HS-27A (cell line): ENCODE measurements at places on chromosomes 12 and 14.

DNA sequence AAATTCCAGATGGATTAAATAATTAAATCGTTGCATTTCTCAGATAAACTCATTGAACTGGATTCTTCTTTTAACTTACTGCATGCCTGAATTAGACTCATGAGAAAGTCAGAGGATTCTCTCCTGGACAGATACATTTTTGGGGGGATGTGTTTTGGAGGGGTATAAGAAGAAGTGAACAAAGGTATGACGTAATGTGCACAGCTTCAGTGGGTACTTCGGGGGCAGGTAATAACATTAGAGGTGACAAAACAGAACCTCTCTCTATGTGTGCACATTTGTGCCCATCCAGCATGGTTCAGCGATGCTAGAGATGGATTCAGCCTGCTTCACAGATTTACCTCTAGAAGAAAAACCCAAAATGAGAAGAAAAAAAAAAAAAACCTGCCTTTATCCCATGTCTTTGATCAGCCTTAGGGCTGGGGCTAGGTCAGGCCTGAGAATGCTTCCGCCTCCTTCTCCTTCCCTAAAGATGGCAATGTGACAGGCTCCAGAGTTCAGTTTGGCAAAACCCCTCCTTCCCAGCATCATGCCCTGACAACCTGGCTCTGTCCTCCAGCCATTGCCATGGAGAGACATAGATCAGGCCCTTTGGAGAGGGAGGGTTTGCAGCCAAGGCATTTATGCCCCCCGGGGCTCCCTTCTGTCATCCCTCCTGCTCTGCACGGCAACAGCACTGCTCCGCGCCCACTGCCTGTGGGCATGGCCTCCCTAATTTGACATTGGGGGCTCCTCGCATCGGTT lies 166.7 kb downstream of the KCNA5 start:
- DNase-seq, result no peak

GRCh38 chr14:78788467-78789360 lies 618.5 kb downstream of the NRXN3 start:
- no peak for DNase-seq

DNA sequence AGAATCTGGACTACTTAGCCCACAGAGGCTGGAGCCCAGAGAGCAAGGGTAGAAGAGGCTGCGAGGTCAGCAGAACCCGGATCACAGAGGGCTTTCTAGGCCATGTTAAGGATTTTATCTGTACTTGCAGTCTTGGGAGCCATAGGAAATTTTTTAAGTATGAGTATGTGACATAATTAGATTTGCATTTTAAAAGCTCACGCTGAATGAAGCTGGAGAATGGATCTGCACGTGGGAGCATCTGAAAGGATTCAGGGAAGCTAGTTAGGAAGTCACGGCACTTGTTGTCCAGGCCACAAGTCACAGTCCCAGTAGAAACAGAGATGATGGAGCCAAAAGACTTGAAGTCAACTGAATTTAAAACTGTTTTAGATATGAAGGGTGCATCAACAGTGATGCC lies 14.1 kb downstream of the CORO1C start:
- no peak for DNase-seq

GRCh38 chr14:101496776-101497683 lies 64.3 kb upstream of the DIO3 start:
- no peak for DNase-seq

DNA sequence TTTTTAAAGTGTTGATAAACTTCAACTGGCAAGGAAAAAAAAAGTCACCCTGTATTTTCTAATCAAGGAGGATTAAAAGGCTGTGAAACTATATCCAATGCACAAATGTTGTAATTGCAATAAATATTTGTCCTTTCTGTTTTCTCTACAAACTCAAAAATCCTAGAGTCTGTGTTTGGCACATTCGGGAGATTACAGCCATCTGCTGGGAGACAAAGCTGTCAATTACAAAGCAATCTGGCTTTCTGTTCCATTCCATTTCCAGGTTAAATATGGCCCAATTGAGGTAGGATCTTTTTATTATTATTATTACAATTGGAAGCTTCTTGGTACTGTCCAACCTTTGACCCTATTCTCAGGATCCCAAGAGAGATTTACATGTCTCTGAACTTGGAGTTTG lies 295.9 kb downstream of the DIO2 start:
- DNase-seq, result no peak

GRCh38 chr14:30655124-30655523 lies 33.0 kb downstream of the SCFD1 start:
- no peak for DNase-seq

GRCh38 chr12:70985850-70986249 lies 65.3 kb upstream of the PTPRR start:
- no peak for DNase-seq

DNA sequence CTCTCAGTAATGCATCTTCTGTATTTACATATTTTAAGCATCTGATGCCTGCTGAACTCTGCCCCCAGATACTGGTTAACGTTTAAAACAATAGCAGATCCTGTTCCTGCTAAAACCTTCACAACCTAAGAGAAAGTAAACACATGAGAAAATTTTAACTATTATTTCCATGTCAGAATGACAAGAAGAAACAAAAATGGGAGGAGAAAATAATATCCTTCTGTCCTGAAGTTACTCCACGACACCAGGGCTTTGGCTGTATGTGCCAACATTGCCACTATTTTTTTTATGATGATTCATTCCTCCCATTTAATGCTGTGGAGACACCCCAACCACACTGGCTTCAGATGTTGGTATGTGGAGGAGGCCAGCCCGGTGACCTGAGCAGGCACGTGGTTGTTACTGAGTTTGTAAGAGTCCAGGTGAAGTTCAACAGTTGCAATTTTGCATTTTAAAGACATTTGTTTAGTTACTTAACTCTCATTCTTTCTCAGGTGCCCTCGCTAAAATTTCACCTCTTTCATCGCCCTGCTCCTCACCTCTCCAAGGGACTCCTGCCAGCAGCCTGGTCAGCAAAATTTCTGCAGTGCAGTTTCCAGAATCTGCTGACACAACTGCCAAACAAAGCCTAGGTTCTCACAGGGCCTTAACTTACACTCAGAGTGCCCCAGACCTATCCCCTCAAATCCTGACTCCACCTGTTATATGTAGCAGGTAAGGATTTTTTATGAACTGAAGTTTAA lies 65.5 kb upstream of the SLCO1C1 start:
- peak; percentile 59 for DNase-seq

- DNase-seq, result no peak
These were observed 89.4 kb downstream of the GALNT9 start for GRCh38 chr12:132239796-132240668.

GRCh38 chr14:71705460-71705859 lies 226.8 kb upstream of the RGS6 start:
- DNase-seq, result no peak

- no peak for DNase-seq
These were observed 1.4 kb downstream of the ADIPOR2 start for GRCh38 chr12:1692226-1692625.

- no peak for DNase-seq
These were observed 23.9 kb downstream of the ANAPC7 start for GRCh38 chr12:110379631-110380030.

- no peak for DNase-seq
These were observed 12.4 kb upstream of the KCNK13 start for GRCh38 chr14:90049390-90049789.

DNA sequence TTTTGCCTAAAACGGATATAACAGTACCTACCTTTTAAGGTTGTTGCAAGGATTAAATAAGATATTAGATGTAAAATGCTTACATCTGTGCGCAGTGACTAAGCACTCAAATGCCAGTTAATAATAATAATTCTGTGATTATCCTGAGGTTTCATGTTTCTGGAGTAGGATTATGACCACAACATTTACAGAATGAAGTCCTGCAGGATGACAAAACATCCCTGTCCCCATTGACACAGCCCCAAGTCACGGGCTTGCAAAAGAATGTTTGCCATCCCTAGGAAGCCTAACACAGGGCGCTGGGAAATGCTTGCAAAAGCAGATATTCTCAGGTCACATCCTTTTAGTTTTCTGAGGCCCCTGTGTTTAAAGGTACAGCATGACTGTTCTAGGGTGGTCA lies 20.1 kb downstream of the SUSD6 start:
- DNase-seq, result no peak

DNA sequence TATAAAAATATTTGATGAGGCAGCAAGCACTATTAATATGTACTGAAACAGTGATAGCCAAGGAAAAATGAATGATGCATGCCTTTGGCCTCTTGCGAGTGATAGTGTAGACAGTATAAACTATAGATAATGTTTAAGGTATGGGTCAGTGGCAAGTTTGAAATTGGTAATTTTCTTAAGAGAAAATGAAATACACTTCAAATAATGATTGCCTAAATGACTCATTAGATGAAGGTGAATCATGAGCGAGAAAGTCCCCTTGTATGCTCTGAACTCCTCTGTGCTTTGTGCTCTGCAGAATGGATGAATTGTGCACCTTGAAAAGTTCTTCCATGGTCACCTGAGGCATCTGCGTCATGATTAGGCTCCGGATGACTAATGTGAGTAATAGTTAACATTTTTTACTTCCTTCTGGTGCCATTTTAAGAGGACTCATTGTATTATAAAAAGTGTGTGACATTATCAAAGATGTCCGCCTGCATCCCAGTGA lies 84.9 kb upstream of the RTL1 start:
- no peak for DNase-seq

DNA sequence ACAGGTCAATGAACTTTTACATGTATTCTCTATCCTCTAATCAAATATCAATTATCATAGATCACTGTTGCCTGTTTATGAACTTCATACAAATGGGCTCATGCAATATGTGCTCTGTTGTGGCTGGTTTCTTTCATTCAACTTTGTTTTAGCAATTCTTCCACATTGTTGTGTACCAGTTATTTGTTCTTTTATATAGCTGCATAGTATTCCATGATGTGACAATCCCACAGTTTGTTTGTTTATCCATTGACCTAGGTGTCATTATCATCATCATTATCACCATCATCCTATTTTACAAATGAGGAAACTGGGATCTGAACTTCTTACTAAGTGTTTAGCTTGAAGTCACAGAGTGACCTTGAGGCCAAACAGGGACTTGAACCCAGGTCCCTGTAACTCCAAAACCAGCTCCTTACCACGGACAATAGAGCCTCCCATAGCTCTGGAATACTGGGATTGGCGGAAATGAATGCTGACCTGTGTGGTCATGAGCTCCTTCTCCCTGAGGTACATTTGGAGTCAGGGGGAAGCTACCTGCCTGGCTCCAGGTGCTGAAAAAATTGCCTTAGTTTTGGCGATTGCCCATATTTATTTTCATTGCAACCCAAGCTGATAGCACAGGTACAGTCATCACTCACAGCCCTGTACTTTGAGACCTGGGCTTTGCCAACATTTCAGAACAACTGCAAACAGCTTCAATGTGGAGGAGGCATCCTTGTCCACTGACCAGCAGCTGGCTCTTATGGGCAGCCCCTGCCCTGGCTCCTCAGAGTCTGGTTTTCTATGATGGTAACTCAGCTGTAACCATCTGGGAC lies 9.2 kb downstream of the ZFP36L1 start:
- DNase-seq, result no peak

GRCh38 chr12:32302218-32303173 lies 96.9 kb upstream of the FGD4 start:
- no peak for DNase-seq

DNA sequence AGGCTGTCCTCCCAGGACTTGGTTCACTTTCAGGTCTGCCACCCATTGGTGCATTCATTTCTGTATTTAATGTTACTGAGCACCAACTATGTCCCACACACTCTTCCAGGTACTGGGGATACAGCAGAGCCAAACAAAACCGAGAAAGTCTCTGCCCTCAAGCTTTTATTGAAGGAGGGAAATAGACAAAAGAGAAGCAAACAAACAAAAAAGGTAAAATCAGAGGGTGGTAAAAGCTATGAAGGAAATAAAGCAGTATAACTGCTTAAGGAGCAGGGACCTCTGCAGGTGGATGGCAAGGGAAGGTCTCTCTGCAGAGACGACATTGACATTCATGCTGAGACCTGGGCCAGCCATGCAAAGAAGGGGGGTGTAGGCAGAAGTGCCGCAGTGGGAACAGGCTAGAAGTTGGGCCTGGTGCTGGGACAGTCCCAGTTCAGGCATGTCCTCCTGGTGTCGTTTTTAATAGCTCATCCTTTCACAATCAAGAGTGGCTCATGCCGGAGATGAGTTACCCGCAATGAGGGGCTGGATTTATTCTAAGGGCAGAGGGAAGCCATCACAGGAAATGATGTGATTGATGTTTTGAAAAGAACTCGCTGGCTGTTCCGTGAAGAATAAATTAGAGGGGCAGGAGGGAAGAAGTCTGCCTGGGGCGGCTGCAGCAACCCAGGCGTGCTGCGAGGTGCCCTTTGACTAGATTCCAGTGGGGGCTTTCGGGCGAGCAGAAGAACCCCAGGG lies 72.8 kb downstream of the IRF2BPL start:
- no peak for DNase-seq

- DNase-seq, result no peak
These were observed 37.3 kb upstream of the RCOR1 start for GRCh38 chr14:102554821-102555819.

GRCh38 chr14:96309133-96309895 lies 53.3 kb downstream of the BDKRB1 start:
- no peak for DNase-seq

- no peak for DNase-seq
These were observed 669 bp downstream of the FANCM start for GRCh38 chr14:45136399-45136798.

DNA sequence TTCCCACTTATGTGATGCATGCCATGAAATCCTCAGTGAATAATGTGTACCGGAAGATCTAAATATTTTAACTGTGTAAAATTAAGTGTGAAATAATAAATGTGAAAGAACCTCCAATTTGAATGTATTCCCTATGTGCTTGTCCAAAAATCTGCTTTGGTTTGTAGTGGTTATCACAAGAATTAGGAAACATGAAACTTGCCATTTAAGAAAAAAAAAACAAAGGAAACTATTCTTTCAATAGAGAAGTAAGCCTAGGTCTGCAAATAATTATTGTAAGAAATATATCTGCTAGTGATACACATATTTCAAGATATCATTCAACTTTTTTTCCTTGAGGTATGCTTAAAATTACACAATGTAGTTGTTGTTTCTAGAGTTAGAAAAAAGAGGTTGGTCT lies 500.4 kb downstream of the SLC6A15 start:
- no peak for DNase-seq

GRCh38 chr12:17841496-17841895 lies 248.5 kb downstream of the RERGL start:
- DNase-seq, result no peak

GRCh38 chr14:94679937-94680861 lies 68.0 kb downstream of the SERPINA3 start:
- no peak for DNase-seq

DNA sequence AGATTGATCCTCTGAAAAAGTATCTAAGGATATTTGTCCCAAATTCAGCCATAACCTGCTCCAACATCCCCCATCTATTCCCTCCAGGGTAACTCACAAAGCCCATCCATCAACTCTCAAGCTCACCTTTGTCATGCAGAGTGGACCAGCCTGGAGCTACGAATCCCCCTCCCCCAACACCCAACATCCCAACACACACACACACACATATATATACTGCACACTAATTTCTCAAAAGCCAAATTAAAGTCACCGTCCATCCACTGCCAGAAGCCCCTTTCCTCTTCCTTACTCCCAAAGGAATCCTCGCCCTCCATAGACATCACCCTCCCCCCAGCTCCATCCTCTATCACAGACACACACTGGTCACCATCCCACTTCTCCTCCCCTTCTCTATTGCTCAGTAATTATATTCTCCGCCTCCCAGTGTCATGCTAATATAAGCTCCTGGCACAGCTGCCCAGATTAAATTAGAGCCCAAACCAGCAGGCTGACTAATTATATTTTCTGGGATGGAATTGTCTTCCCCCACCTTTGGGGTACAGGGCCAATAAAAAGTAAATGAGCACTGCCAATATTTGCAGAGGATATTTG lies 13.5 kb upstream of the TESPA1 start:
- DNase-seq, result no peak
